MCF 10A (cell line): ENCODE measurements at places on chromosomes 3 and 15. TPM values are rescaled to one million over a fixed set of nuclear protein-coding genes. Genes with fewer than 3 reads are reported as not detected.
A peak's percentile ranks its signal among the peaks of the same experiment; 100 is the strongest.

CACNA2D3 gene
- 1.5 and 2.3 TPM in 2 replicates for total RNA-seq

NR2E3 gene
- 0.49 and 0.56 TPM in 2 replicates for total RNA-seq

DUOXA2 gene
- total RNA-seq: not detected in 2 replicates

DNA sequence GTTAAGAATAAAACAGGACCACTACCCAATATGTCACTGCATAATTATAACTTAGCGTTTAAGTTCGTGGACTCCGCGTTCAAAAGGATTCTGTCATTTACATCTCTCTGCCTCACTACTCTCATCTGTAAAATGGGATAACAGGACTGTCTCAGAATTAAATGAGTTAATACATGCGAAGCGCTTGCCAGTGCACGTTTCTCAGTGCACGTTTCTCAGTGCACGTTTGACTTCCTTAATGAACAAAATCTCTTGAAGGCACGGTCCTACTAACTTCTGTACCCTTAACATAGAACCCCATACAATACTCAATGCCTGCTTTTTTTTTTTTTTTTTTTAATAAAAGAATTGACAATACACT is 499 bp downstream of the RABL3 start:
- H3K27ac ChIP-seq: peak overlapping the region; percentile 99
- peak overlapping the region; percentile 99 for H3K4me3 ChIP-seq
- no peak for DNase-seq
- peaks cover 18% of the 10 kb centered on the region for H3K4me1 ChIP-seq
- peaks cover 6% of the 10 kb centered on the region for H3K36me3 ChIP-seq
- H3K27me3 ChIP-seq: no peaks in the 10 kb centered on the region

DNA sequence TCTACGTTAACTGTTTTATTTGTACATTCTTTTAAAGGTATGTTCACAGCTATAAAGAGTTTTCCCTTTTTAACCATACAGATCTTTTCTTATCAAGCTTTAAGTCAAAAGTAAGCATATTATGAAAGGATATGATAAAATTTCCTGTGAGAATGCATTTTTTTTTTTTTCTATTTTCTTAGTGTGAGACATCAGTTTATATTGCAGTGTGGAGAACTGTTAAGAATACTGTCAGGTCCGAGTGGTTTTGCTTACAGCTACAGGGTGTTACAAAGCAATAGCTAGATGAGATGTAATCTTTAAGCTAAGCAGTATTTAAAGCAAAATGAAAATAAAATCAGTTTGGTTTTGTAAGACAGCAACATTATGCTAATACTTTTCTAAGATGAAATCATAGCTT is 133.2 kb downstream of the SLC25A26 start:
- DNase-seq: no peak
- peaks cover 6% of the 10 kb centered on the region for H3K4me1 ChIP-seq
- no peak overlapping the region for H3K4me3 ChIP-seq
- H3K27me3 ChIP-seq: no peaks in the 10 kb centered on the region
- H3K27ac ChIP-seq: no peak overlapping the region

GRCh38 chr3:32844322-32844654 is 26.5 kb downstream of the TRIM71 start:
- no peak for DNase-seq
- peaks cover 6% of the 10 kb centered on the region for H3K4me1 ChIP-seq
- H3K36me3 ChIP-seq: no peaks in the 10 kb centered on the region
- H3K4me3 ChIP-seq: no peak overlapping the region

DNA sequence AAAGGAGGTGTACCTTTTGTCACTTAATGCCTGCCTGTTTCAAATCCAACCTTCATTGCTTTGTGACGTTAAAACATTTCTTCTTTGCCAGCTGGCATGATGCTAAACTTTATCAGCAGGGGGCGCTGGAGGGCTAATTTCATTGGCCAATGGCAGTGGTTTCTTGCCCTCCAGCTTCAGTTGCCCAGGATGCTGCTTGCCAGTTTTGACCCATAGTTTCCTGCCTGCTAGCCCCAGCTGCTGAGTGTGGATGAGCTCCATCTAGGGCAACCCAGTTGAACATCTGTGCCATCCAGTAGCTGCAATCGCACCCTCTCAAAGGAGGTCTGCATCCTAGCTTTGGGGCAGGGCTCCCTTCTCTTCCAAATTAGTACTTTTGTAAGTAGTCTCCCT is 22.1 kb downstream of the ACKR2 start:
- DNase-seq: peak; percentile 78
- peaks cover 40% of the 10 kb centered on the region for H3K4me1 ChIP-seq
- no peaks in the 10 kb centered on the region for H3K36me3 ChIP-seq

GRCh38 chr15:91992945-91993344 is 139.4 kb downstream of the SLCO3A1 start:
- no peaks in the 10 kb centered on the region for H3K36me3 ChIP-seq
- no peak overlapping the region for H3K4me3 ChIP-seq
- H3K27me3 ChIP-seq: no peaks in the 10 kb centered on the region
- DNase-seq: no peak
- H3K27ac ChIP-seq: no peak overlapping the region
- H3K4me1 ChIP-seq: no peaks in the 10 kb centered on the region

DNA sequence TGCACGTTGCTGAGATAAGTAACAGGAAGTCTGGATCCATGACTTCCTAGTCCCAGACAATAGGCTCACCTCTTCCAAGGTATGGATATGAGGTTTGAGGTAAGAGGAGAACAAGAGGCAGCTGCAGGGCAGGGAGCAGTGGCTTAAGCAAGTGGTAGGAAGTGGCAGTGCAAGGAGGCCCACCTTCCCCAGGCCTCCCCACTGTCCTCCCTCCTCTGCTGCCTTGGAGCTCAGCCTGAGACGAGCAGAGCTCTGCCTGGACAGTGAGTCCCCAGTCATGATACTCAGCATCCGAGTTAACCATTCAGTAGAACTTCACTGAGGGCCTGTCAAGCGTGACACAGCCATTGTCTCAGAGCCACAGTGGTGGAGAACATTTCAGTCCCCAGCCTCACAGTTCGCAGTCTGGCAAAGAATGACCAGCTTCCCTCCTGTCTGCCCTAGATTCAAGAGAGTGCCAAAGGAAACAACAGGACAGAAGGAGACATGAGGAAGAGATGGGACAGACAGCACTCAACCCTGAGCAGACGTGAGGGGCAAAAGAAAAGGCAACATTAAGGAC is 41.4 kb upstream of the BOC start:
- DNase-seq: no peak
- H3K27ac ChIP-seq: peak overlapping the region; percentile 3
- no peaks in the 10 kb centered on the region for H3K4me1 ChIP-seq

DNA sequence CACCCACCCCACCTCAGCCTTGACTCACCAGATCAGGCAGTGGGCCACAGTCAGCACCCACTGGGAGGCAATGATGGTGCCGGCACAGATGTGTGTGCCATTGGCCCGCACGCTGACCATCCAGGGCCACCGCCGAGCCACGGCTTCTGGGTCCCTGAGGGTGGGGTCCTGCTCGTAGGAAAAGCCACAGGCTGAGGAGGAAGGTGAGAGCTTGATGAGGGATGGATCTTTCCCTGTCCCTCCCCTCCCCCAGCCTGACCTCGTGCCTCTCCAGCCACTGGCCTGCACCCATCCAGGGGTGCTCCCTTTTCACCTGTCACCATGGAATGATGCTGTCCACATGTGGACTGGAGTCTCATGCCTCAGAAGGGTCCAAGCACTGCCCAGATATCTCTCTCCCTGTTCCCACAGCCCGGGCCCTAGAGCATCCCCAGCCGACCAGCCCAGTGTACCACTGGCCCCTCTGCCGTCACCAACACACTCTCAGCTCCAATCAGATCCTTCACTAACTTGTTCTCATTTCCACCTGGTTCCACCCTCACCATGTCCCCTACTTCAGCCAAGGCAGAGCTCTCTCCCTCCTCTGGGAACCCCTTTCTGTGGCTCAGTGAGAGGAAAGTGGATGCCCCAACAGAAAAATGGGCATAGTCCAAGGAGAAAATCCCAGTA is 2.0 kb downstream of the PRSS50 start:
- DNase-seq: no peak
- H3K27ac ChIP-seq: no peak overlapping the region
- peaks cover 15% of the 10 kb centered on the region for H3K27me3 ChIP-seq
- H3K4me3 ChIP-seq: no peak overlapping the region
- no peaks in the 10 kb centered on the region for H3K36me3 ChIP-seq
- H3K4me1 ChIP-seq: no peaks in the 10 kb centered on the region

- H3K27me3 ChIP-seq: no peaks in the 10 kb centered on the region
- H3K4me3 ChIP-seq: no peak overlapping the region
- H3K4me1 ChIP-seq: no peaks in the 10 kb centered on the region
- no peaks in the 10 kb centered on the region for H3K36me3 ChIP-seq
- no peak overlapping the region for H3K27ac ChIP-seq
- DNase-seq: no peak
Observed at GRCh38 chr3:159417761-159418160, 570.9 kb upstream of the IL12A start.
